Activated T-cell treated with anti-CD3 and anti-CD28 coated beads, Interleukin-2, amount 50 U/mL, for 4 hours (primary cell): ENCODE measurements at places on chromosomes 13 and 19.
A peak's percentile ranks its signal among the peaks of the same experiment; 100 is the strongest.

- DNase-seq: peak; percentile 53
Observed at GRCh38 chr19:33143897-33144405, 12.0 kb downstream of the WDR88 start.

DNA sequence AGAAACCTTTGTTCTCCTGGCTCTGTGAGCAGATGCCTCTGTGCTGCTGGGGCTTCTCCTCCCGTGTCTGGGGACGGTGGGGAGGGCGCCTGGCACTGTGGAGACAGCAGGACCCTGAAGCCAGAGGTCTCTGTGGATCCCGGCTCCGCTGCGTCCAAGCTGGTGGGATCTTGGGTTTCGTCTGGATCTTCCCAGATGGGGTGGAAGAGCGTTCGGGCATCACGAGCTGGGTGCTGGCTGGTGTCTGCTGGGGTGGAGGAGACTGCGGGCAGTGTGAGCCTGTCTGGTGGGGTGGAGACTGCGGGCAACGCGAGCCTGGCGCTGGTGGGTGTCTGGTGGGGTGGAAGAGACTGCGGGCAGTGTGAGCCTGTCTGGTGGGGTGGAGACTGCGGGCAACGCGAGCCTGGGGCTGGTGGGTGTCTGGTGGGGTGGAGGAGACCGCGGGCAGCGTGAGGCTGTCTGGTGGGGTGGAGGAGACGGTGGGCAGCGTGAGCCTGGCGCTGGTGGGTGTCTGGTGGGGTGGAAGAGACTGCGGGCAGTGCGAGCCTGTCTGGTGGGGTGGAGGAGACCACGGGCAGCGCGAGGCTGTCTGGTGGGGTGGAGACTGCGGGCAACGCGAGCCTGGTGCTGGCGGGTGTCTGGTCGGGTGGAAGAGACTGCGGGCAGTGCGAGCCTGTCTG lies 5.6 kb downstream of the TEX29 start:
- no peak for DNase-seq

DNA sequence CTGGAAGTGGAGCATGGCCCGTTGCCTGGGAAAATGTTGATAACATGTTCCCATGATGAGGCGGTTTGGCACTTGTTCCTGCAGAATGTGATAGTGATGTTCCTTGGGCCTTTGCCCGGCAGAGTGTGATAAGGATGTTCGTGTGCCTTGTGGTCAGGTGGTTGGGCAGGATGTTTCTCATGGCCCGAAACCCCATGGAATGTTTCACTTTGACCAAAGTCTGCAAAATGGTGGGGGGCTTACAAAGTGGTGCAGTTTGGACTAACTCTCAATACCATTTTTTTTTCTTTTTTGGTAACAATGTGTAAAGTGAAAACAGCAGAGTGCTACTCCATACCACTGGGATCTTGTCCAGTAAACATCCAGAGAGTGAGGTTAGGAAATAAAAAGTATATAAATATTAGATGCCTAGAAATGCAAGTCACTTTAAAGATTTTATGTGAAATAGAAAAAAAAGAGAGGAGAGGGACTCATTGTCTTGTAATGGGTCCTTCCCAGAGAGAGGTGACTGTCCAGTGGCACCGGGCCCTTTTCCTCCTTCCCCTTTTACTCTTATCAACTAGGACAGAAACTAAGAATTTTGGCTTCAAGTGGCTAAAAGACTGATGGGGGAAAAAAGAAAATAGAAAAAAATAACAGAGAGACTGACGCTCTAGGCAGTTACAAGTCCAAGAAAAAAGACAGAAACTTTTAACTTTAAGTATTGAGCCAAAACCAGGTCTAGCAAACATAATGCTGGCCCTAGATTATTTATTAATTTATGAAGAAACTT lies 5.7 kb downstream of the FPR3 start:
- no peak for DNase-seq

DNA sequence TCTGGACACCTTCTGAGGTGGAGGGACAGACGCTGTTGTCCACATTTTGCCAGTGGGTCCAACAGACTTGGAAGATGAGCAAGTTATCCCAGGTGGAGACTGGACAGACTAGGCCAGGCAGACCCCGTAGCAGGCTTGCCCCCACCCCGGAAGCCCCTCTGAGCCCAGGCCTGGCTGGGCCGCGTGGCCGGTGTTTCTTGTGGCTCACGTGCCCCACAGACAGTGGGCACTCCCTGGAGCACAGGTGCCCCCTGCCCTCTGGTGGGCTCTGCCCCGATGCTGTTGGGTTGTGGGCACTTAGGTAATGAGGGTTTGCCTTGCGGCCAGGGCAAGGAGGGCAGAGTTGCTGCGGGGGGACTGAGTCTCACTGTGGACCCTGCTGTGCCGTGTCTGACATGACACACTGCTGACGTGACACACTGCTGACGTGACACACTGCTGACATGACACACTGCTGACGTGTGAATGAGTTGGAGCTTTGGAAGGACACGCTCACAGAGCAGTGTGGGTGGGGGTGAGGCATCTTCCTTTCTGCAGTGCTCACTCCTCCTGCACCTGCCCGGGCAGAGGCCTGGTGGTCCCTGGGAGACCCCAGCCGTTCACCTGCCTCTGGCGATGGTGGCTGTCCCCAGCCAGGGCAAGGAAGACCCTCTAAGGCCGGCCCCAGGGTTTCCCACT lies 25.1 kb downstream of the DOT1L start:
- no peak for DNase-seq
